ENCODE measurements at places on chromosomes 5 and 9.

DNA sequence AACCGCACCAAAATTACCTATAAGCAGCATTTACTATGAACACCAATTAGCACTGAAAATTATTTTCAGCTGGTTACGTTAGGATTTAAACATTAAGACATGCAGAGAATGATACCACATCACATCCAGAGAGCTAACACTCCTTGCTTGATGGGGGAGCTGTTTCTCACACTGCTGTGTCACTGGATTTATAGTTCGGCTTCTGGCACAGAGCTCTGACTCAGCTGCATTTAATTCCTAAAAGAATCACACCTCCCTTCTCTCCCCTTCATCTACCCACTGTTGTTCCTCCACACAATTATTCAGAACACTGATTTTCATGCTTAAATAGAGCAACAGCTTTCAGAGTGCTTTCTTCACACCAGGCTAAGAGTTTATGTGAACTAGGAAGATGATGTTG lies 82.6 kb upstream of the SV2C start:
- DNase-seq, result no peak

- DNase-seq, result no peak
These were observed 3.4 kb downstream of the RORB start for GRCh38 chr9:74500584-74500924.

DNA sequence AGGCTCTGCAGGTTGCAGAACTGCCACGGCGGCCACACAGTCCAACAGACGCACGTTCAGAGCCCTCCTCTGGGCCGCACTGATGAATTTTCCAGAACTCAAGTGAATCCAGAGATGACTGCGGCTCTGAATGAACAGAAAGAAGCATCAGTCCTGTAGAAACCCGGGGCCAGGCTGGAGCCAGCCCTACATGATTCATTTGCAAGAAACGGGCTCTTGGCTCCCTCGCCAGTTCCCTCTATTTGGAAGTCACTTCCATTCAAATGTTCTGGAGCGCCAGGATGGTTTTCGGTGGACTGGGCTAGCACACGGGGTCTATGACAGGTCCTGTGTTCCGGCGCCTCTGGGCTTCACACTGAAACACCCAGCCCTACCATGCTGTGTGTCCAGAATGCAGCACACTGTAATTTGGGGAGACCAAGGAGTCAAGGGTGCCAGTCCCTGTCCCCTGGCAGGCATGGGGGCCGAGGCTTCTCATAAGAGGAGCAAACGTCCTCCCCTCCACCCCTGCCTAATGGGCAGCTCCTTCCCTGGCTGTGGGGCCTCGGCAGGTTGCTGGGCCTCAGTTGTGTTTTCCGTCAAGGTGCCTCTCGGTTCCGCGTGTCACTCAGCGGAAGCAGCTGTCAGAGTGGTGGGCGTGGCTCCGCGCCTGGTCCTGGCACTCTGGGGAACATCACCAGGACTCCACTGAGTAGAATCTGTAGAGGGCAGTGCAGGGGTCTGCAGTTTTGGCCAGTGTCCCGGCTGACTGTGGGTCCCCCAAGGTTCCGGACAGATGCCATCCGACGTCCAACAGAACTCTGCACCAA lies 18.1 kb upstream of the COL5A1 start:
- no peak for DNase-seq

DNA sequence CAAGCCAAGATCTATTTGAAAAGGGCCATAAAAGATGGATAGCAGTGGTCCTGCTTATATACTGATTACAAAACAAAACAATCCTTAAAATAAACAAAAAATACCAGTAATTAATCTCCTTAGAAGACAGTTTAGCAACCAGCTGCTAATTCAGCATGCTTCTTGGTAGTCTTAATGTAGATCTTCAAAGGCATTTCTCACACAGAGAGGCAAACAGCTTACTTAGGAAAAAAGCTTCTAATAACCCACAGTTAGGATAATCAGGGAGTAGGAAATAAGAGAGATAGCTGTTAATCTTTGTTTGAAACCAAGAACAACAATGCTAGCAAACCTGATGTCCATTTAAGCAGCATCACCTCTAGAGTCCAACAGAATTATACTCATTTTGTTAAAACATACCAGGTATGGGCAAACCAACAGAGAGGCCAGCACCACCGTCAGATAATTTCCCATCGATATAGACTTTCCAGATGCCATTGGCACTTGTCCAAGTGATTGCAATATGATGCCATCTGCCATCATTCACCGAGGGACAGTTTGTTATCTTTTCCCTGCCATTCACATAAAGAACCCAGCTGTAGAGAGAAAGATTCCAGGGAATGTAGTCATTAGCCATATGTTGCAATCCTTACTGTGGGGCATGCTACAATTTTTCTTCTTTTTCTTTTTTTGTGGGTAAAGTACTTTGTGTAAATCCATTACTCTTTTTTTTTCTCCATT lies 105.6 kb upstream of the TXNDC8 start:
- no peak for DNase-seq

GRCh38 chr5:76927961-76928360 lies 24.9 kb upstream of the CRHBP start:
- DNase-seq, result no peak

DNA sequence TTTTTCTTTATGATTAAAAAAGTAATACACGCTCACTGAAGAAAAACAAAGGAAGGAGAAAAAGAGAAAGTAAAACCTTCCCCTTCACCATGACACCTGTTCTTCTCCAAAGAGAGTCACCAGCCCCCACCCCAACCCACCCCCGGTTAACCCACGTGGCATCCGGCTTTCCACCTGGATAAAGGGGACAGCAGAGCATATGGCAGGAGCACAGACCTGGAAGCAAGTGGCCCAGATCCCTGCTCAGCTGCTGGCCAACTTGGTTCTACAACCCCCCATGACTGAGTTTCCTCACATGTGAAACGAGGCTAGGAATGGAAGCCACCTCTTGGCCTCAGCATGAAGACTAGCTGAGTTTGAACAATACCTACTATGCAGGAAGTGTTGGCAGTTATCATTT lies 5.1 kb downstream of the CCDC180 start:
- DNase-seq, result no peak

GRCh38 chr9:16753256-16753655 lies 117.2 kb downstream of the BNC2 start:
- DNase-seq, result no peak

GRCh38 chr9:3398232-3398648 lies 127.6 kb downstream of the RFX3 start:
- DNase-seq, result no peak

GRCh38 chr9:105700668-105701067 lies 6.3 kb downstream of the TMEM38B start:
- DNase-seq, result no peak

DNA sequence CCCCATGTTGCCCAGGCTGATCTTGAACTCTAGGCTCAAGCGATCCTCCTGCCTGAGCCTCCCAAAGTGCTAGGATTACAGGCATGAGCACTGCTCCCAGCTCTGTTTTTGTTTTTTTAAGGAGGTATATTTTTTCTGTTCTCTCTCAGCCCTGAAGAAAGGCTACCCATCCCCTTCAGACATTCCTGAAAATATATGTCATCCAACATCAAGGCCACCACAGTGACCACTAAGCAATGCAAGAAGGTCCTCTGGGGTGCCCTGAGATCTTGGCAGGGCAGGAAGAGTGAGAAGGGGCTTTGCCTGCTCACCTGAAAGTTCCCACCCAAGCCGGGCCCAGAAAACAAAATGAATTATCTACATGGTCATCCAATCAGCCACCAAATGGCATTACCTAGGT lies 47.8 kb upstream of the IL17B start:
- DNase-seq, result no peak

DNA sequence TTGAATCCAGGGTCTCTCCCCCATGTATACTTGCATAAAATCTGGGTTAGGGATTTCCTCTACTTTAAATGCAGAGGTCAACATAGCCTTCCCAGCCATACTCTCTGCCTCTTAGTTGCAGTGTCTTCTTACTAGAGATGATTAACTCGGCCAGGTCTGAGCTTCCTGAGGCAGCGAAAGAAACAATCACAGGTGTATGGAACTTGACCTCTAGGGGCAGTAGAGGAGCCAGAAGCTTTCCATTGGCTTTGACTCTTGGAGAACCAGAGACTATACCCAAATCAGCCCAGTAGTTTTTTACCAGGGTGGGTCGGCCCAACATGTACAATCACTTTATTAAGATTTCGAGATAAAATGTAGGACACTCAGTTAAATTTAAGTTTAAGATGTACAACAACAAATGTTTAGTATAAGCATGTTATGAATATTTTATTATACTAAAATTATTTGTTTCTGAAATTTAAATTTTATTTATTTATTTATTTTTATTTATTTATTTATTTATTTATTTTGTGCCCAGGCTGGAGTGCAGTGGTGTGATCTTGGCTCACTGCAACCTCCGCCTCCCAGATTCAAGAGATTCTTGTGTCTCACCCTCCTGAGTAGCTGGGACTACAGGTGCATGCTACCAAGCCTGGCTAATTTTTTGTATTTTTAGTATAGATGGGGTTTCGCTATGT lies 48.0 kb upstream of the DMRT3 start:
- DNase-seq, result no peak

DNA sequence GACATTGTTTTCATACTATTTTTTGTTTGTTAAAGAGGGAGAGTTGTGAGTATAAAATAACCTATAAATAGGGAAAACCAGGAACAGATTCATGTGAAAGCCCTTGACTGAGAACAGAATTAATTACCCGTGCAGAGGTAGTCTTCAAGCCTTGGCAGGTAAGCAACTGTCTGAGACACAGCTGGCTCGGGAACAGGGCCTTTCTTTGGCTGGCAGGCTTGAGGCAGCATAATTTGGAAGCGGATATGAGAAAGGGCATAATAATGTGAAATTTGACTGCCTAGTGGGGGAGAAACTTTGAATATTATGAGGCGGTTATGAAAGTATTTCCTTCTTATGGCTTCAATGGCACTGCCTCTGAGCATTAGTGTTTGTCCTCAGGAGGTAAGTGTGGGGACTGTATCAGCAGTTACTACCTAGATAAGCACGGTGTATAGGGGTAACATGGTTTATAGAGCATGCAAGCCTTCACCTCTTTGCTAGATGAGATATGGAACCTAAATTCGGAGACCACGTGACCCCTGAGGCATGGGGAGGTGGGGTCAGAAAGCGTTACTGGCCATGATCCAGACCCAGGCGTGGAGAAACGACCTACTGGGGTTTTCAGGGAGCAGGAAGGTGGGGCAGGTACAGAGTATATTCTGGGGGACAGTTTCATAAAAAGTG lies 210.2 kb upstream of the GAS1 start:
- DNase-seq, result no peak

DNA sequence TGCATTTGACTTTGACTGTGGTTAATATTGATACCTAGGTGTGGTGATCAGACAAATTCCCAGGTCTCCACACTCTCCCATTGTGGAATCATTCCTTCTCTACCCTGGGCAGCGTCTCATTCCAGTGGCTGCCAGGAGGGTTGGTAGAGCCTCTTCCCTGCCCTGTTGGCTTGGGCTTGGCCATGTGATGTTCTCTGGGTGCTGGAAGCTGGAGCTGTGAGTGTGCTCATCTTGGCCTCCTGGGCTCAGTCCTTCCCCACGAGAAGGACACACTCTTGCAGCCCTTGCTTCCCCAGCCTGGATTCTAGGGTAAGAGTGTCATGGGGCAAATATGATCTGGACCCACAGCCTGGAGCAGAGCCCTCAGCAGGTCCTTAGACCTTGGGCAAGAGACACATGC lies 167.2 kb upstream of the IRX4 start:
- no peak for DNase-seq

DNA sequence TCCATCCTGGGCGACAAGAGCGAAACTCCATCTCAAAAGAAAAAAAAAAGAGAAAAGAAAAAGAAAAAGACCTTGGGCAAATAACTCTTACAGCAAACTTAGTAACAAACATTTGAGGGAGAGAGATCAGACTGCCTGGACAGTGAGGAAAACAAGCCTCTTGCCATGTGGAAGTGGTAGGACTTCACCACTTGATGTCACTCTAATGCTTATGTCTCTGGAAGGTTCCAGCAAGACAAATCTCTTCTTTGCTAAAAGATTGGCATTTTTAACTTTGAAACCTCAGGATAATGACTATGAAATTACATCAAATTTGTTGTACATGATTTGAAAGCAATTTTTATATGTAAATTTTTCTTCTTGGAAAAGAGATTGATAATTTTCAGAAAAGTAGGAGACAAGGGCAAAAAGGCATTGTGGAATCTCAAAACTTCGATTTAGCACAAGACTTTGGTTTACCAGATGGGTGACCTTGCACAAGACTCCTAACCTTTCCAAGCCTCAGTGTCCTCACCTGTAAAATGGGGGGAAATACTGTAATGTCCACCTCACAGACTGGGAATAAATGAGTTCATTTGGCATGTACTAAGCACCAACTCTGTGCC lies 5.4 kb downstream of the ACTL7B start:
- no peak for DNase-seq

GRCh38 chr9:137672907-137673791 lies 54.3 kb downstream of the EHMT1 start:
- peak; percentile 59 for DNase-seq

DNA sequence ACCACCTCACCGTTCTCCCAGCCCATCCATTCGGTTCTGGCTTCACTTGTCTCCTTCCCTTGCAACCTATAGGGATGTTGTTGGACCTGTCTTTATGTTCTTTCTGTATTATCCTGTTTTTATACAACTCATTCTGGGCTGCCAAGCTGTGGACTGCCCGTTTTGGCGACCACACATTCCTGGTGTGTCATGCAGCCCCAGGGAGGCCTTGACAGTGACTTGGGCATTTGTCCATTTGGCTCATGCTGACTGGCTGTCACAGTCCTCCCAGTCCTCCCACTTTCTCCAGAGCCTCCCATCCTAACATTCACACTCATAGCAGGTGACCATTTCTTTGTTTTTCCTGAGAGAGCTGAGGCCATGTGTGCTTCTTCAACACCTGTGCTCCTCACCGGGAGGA lies 136.4 kb downstream of the SLF1 start:
- DNase-seq, result no peak

DNA sequence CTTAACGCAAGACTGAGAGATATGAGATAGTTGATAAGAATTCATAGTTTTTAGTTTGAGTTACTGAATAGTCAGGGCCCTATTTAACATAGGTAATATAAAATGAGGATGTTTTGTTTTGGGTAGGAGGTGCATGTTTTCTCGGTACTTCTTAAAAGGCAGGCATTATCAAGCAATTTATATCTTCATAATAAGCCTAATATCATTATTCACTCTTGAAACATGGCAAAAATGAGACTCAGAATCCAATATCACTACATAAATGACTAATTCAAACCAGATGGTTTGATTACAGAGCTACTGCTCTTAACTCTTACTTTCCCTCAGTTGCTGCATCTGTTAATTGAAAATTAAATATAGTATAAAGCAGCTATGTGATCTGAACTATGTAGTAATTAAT lies 2038.7 kb downstream of the EFNA5 start:
- DNase-seq, result no peak

DNA sequence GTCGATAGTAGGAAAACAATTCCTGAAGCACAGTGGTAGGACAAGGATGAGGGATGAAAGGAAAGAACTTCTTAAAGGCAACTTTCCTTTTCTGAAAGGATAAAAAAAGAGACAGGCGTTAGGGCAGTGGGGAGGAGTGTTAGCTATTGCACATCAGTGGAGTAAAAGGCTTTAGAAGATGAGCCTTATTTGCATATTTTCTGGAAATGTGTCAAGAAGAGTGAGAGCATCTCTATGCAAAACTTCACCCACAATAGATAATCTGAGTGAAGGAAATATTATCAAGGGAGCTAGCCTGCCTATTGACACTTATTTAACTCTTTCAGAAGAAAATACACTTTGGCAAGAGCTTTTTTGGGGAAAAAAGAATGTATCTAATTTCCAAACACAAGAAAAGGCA lies 151.6 kb downstream of the MACIR start:
- no peak for DNase-seq
